CD14-positive monocyte (primary cell): ENCODE measurements at places on chromosomes 11 and 22.

DNA sequence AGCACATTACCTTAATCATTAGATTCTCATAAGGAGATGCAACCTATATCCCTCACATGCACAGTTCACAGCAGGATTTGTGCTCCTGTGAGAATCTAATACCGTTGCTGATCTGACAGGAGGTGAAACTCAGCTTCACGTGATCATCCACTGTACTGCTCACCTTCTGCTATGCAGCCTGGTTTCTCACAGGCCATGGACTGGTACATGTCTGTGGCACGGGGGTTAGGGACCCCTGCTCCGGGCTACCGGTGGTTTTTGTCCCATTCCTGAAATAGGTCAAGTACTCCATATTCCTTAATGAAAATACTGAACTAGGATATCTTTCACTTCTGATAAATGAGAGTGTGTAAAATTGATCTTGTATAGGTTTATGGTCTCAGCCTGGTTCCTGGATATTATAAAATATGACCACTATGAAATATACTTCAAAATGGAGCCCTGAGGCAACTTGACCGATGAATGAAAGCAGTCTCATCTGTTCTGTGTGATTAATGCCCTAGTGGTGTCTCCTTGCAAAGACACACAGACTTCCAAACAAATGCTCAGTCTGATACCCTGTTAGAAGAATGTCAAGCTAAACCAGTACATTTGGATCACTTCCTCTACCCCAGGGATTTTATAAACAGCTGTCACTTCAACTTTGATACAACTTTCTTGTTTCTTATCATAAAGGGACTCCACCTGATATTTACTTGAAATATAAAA, 492.9 kb upstream of the ANO3 start:
- no peak for DNase-seq

GRCh38 chr11:63635762-63636465, 21.7 kb upstream of the PLAAT3 start:
- peak; percentile 72 for DNase-seq

DNA sequence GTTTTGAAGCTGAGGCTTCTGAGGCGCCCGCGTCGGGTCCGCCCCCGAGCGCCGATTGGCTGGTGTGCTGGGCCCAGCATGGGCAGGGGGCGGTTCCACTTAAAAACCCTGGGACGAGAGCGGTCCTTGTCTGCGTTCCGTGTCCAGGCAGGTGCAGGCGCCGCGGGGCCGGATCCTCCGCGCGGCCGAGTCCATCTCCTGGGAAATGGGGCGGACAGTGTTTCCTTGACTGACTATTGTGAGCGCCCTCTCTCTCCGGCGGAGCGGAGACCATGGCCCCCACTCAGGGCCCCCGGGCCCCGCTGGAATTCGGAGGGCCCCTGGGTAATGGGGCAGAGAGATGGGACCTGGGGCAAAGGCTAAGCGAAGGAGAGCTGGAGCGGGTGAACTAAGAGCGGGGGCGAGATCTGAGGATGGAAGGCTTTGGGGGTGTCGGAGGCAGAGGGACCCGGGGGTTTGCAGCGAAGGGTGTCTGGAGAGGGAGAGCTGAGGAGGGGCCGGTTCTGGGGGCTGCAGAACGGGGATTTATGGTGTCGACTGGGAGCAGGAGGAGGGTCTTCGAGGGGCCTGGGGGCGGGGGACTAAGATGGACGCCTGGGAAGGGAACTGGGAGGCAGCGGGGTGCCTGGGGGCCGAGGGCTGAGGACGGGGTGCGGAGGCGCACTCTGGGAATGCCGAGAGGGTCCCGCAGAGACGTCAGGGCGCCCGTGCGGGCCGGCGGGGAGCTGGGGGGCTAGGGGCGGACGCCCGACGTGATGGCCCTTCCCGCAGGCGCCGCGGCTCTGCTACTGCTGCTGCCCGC, at the start of gene TM7SF2:
Gene TM7SF2, plus strand, starts transcription at position 129 of the 802 bp plus-strand sequence. Its CDS starts 144 bp downstream, at position 273.
- peak; percentile 90 for DNase-seq

- DNase-seq, result no peak
These were observed 53.6 kb downstream of the BCR start for GRCh38 chr22:23233752-23234408.

- no peak for DNase-seq
These were observed 740 bp upstream of the TRMT2A start for GRCh38 chr22:20117633-20118299.

GRCh38 chr22:49196046-49196511, 631.6 kb downstream of the BRD1 start:
- no peak for DNase-seq

DNA sequence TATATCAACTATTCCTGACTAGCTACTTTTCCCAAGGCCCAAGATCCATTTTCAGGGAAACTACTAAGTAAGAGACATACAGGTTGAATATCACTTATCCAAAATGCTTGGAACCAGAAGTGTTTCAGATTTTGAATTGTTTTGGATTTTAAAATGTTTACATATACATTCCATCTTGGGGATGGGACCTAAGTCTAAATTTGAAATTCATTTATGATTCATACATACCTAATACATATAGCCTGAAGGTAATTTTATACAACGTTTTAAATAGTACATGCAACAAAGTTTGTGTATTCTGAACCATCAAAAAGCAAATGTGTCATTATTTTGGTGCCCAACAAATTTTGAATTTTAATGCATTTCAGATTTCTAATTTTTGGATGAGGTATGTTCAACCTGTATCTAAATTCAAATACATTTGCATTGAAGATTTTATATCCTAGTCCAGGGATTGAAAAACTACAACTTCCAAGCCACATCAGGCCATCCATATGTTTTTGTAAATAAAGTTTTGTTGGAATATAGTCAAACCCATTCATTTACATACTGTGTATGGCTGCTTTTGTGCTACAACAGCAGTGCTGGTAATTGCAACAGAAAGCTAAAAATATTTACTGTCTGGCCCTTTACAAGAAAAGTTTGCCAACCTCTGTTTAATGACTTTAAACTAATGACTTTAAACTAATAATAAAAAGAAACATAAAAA, 73.3 kb downstream of the CWF19L2 start:
- no peak for DNase-seq

- DNase-seq, result no peak
These were observed 76.1 kb upstream of the RAB1B start for GRCh38 chr11:66192181-66192863.

- no peak for DNase-seq
These were observed 93.2 kb downstream of the PLEKHA7 start for GRCh38 chr11:16921019-16921418.

DNA sequence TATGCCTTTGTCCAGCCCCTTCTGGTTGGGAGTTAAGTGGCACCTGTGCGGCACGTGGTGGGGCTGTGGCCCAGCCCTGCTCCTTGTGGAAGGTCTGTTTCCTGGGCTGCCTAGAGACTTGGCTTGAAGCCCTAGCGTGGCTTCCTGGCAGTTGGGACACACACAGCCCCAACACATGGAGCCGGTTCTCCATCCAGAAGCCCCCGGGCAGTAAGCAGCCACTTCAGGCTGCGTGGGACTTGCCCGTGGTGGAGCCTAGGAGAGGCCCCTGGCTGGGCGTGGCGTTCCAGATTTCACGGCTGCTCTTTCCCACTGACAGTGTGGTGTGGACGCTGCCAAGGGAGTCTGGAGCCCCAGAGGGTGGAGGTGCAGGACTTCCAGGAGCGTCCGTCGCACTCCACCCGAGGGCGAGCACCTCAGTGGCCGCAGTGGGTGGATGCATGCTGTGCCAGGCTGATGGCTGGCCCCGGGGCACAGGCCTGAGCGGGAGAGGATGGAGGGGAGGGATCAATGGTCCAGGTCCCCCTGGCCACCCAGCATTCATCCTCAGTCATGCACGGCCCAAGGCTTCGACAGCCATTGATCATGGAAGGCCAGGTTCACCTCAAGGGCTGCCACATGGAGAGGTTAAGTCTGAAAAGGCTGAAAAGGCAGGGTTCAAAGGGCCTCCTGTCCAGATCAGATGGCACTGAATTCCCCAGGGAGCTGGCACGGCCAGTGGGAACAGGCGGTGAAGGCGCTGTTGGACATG, 9.3 kb downstream of the CCND1 start:
- no peak for DNase-seq

- DNase-seq, result no peak
These were observed 14.8 kb downstream of the OR5B3 start for GRCh38 chr11:58391879-58392278.

- no peak for DNase-seq
These were observed 817.2 kb downstream of the FAM181B start for GRCh38 chr11:81916451-81916850.

- DNase-seq, result no peak
These were observed 197.6 kb upstream of the SYN3 start for GRCh38 chr22:33255791-33256190.

GRCh38 chr11:65859812-65860277, 388 bp upstream of the MUS81 start:
- no peak for DNase-seq

- DNase-seq, result peak; percentile 89
These were observed 1.5 kb upstream of the KLHDC7B start for GRCh38 chr22:50544078-50544745.

DNA sequence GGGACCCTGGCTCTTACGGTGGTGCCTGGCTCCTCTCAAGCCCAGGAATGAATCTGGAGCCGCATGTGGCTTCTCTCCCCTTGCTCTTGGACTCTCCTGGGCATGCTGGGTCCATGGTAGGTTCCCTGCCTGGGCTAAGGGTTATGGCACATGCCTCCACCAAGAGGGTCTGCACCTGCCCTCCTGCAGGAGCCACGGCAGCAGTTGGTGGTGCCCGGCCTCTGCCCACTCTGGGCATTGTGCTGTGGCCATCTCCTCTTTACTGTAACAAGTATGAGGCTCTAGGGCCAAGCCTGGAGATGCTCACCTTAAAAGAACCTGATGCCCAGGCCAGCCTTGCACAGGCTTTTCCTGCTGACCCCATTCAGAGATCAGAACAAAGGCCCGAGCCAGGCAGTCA, 104.0 kb upstream of the PITPNB start:
- no peak for DNase-seq

GRCh38 chr11:84685976-84686375, 941.2 kb downstream of the DLG2 start:
- DNase-seq, result no peak

- peak; percentile 69 for DNase-seq
These were observed 511 bp downstream of the PKDREJ start for GRCh38 chr22:46262449-46263215.

DNA sequence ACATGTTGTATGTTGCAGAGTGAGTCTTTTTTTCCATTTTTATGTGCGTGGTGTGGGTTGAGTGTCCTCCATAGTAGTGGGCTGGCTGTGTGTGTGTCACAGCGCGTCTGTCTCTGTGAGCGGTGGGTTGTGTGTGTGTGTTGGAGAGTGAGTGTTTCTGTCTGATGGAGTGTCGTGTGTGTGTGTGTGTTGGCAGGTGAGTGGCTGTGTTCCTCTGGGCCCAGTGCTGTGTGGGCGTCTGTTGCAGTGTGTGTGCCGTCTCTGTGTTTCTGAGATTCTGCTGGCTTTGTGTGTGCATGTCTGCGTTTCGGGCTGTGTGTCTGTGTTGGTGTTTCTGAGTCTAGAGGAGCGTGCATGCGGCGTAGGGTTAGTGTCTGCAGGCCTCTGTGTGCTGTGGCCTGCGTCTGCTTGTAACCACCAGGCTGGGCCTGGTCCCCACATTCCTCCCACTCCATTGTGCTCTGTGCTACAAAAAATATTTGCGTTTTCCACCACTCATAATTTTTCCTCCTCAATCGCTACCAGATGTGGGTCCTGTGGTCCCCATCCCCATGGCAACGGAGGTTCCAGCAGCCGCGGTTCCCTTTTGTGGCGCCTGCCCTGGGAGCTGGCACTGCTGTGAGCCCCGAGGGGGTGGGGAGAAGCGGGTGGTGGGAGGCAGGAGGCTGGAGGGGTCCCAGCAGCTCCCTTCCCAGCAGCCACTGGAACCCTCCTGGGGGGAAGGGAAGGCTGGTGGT, 15.2 kb downstream of the SCARF2 start:
- DNase-seq, result no peak

DNA sequence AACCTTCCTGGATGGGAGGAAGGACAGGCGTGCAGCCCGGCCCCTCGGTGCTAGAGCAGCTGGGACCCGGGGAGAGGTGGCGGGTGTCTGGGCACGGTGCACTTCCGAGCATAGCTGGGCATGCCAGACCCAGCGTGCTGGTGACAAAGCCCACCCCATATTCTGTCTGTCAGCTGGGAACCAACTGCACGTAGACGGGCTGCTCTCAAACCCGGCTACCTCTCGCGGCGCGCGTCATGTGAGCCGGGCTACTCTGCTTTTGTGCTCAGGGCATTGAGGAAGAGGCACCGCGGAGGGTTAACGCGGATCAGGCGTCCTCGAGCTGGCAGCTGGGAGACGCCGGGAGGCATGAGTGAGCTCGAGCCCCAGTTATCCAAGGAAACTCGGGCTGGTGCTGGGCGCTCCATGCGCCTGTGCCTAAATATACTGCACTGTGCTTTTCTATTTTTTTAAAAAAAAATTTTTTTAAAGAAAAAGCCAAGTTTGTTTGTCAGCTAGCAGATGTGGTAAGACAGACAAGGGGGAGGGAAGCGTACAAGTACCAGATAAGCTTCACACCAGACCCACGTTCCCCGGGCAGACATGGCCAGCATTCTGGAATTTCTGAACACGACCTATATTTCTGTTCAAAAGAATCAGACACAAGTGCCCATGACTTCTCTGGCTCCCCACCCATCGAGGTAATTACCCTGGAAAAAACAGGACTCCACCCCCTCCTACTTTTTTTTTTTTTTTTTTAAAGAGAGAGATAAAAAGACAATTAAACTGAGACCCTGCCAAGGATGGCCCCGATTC, 425.6 kb downstream of the SHANK2 start:
- no peak for DNase-seq

DNA sequence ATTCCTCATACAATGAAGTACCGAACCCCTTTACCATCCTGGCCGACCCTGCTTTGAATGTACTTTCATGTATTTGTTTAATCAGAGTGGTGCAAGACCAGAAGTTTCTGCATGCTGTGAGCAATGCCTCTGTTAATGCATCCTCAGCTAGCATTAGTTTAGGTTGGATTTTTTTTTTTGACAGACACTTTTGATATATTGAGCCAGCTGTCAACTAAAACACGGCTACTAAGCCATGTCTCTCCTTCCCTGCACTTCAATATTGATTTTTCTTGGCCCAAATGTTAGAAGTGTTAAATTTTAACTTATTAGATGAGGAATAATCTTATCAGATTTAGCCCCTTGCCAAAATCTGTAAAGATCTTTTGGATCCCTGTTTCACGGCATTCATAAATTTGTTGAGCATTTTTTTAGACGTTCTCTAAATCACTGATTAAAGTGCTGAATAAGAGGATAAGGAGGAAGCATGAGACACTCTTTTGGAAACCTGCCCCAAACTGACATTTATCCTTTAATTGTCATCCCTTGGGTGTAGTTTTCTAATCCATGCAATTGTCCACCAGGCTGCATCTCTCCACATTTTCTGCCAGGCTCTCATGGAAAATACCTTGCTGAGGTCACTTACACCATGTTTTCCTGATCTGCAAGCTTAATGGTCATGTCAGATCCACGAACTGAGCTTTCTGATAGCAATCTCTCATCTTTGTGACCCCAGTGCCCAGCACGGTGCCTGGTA, 130.7 kb downstream of the FEZ1 start:
- no peak for DNase-seq

GRCh38 chr11:90556606-90557005, 333.8 kb upstream of the CHORDC1 start:
- DNase-seq, result no peak

- DNase-seq, result no peak
These were observed 85.2 kb upstream of the PPARA start for GRCh38 chr22:46064966-46065666.

- no peak for DNase-seq
These were observed 54.3 kb downstream of the SYTL2 start for GRCh38 chr11:85756401-85757200.
